Mesendoderm (in vitro differentiated cells): ENCODE measurements at places on chromosomes 1 and 21.
A peak's percentile ranks its signal among the peaks of the same experiment; 100 is the strongest.

GRCh38 chr1:84585803-84586202 lies 11.6 kb upstream of the CTBS start:
- DNase-seq = no peak

GRCh38 chr1:245501633-245502032 lies 346.8 kb downstream of the KIF26B start:
- DNase-seq = no peak

DNA sequence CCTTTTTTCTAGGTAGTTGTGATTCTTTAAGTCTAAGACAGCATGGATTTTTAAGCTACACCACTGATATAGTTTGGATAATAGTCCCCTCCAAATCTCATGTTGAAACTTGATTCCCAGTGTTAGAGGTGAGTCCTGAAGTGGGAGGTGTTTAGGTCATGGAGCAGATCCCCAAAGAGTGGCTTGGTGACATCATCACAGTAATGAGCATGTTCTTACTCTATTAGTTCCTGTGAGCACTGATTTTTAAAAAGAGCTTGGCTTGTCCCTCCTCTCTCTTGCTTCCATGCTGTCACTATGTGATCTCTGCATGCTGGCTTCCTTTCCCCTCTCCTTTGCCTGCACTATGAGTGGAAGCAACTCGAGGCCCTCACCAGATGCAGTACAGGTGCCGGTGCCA lies 115.5 kb downstream of the LEPR start:
- DNase-seq = no peak

- DNase-seq = no peak
Measured at GRCh38 chr1:84145068-84145467, 997 bp downstream of the PRKACB start.

DNA sequence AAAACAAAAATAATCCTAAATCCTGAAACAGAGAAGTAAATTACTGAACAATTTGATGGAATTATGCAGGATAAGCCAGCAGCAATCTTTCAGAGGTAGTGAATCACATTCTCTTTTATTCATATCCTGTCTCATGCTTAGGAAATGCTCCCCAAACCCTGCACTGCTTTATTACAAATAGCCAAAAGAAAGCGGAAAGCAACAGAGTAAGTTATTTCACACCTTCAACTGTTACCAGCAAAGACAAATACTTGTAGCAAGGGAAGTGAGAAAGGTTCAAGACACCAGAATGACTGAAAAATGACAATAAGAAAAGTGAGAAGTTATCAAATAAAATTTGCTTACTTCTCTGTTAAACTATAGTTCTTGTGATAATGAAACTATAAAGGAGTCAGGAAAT lies 6.2 kb downstream of the ZRANB2 start:
- no peak for DNase-seq

GRCh38 chr1:180837020-180837419 lies 75.7 kb upstream of the KIAA1614 start:
- no peak for DNase-seq

- peak; percentile 57 for DNase-seq
Measured at GRCh38 chr1:110208916-110209645, 1.0 kb upstream of the KCNC4 start.

DNA sequence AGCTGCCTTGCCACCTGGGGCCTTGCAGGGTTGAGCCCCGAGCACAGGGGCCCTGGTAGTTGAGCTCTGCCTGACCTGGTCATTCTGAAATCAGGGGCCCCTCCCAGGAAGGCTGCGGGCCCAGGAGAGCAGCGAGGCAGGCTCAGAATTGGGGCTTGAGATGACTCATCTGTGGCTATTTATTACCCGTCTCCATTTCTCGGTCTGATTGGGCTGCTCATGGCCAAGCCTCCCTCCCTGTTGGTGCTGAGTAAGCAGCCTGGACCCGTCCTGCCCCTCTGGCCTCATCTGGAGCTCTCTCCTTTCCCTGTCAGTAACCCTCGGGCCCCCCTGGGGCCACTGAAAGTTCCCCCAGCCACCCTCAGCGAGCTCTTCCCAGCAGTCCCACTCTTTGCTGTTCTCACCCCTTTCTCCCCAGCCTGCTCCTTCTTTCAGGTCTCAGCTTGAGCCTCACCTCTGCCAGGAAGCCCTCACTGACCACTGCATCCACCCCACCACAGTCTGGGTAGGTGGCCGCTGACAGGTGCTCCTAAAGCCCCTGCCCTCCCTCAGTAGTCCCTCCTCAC lies 11.0 kb upstream of the TNFRSF8 start:
- DNase-seq = peak; percentile 75
